ENCODE measurements at places on chromosomes 6 and 20.

- no peak for DNase-seq
Observed at GRCh38 chr20:47142774-47143170, 213.7 kb downstream of the ZMYND8 start.

- DNase-seq = no peak
Observed at GRCh38 chr6:56764081-56764566, 121.4 kb upstream of the DST start.

GRCh38 chr6:13014504-13015378 is 298.2 kb downstream of the PHACTR1 start:
- DNase-seq = no peak

GRCh38 chr6:145544514-145544913 is 190.8 kb downstream of the EPM2A start:
- no peak for DNase-seq

DNA sequence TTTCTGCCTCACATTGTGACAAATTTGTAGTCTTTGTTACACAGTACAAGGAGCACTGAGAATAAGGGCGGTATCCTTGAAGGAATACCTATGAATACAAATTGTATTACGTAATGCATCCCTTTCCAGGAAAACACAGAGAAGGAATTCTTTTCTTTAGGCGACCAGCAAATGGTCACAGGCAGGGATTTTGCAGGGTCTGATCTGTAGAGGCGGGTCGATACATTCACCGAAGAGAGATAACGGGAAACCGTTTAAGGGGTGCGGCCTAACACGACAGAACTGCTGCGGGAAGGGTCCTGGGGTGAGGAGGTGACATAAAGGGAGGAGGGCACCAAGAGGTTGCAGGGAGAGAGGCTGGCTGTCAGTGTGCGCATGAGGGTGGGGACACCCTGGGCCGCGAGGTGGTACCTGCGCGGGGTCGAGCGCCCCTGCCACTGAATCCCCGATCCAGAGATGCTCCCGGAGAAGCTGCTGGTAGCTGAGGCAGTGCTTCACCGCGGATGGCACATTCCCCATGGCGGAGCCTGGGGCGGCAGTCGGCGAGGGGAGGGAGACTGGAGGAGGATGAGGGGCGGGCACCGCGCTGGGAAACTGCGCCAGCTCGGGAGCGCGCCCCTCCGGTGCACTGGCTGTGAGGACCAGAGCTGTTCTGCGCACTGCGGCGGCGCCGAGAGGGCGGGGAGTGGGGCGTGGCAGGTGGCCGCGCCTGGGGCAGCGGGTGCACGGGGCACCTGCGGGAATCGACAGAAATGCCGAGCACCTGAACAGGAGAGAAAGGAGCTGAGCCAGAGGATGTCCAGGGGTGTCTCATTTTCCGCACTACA is at the start of gene HMGCLL1:
Gene HMGCLL1 (minus strand): TSS at position 656 of the 827 bp plus-strand sequence. CDS start 137 bp downstream, at position 519.
- no peak for DNase-seq

- DNase-seq = no peak
Observed at GRCh38 chr20:54995553-54995952, 520.2 kb downstream of the DOK5 start.

GRCh38 chr6:148423133-148423532 is 80.5 kb downstream of the SASH1 start:
- DNase-seq = no peak

DNA sequence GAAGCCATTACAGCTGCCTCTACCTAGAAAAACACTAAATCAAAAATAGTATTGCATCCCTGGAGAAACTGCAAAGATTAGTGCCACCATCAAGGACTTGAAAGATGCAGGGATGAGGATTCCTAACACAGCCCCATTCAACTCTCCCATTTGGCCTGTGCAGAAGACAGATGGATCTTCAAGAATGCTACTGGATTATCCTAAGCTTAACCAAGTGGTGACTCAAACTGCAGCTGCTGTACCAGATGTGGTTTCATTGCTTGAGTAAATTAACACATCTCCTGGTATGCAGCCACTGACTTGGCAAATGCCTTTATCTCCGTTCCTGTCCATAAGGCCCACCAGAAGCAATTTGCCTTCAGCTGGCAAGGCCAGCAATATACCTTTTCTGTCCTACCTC is 117.4 kb downstream of the TBC1D32 start:
- no peak for DNase-seq

DNA sequence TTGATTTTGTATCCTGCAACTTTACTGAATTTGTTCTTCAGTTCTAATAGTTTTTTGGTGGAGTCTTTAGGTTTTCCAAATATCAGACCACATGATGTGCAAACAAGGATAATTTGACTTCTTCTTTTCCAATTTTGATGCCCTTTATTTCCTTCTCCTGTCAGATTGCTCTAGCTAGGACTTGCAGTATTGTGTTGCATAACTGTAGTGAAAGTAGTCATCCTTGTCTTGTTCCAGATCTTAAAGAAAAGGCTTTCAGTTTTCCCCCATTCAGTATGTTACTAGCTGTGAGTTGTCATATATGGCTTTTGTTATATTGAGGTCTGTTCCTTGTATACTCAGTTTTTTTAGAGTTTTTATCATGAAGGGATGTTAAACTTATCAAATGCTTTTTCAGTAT is 4.6 kb downstream of the MICB start:
- DNase-seq = no peak

GRCh38 chr20:34389206-34389953 is 26.3 kb downstream of the ITCH start:
- no peak for DNase-seq

DNA sequence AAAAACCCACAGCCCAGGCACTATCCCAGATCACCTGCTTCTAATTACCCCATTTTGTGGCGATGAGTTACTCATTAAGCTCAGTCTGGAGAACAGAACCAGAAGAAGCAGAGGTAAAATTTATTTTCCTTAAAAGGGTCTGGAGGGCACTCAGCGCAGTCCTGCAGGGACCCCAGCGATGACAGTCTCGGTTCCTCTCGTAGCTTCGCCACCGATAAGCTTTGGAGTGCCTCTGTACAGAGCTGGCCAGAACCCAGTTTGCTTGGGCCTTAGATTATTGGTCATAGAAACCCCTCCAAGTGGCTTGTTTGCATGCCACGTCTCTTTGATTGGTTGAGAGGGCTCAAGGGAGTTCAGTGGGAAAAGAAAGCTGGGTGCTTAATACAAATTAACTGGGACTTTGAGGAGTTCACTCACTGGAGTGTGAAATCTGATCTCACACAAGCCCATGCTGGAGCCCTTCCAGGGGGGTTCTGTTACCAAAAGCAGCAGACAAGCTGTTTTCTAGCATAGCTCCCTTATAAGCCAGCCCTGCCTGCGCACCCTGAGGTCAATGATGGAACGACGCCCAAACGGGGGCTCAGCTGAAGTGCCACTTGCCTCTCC is 158.5 kb upstream of the ARID1B start:
- no peak for DNase-seq

DNA sequence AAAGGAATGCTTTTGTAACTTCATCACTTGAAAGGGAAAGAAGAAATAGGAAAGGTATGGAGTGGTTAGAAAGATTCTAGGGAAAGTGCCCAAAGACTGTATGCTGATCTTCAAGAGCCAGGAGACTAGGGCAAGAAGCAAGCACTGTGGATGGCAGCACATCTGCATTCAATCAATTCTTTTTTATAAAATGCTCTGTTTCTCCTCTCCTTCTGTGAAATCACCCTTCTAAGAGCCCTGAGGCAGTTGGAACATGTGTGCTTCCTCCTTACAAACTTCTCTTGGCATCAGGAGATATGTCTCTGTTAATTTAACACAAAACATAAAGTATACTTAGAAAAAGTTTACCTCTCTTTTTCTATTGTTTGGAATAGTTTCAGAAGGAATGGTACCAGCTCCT is 1162.2 kb upstream of the GJE1 start:
- no peak for DNase-seq

GRCh38 chr6:83459663-83460062 is 28.8 kb upstream of the ME1 start:
- DNase-seq = no peak

GRCh38 chr6:38495518-38495917 is 144.2 kb downstream of the BTBD9 start:
- DNase-seq = no peak

GRCh38 chr6:151502499-151502898 is 8.7 kb downstream of the CCDC170 start:
- no peak for DNase-seq

- no peak for DNase-seq
Observed at GRCh38 chr6:18166312-18167036, 11.3 kb downstream of the KDM1B start.

DNA sequence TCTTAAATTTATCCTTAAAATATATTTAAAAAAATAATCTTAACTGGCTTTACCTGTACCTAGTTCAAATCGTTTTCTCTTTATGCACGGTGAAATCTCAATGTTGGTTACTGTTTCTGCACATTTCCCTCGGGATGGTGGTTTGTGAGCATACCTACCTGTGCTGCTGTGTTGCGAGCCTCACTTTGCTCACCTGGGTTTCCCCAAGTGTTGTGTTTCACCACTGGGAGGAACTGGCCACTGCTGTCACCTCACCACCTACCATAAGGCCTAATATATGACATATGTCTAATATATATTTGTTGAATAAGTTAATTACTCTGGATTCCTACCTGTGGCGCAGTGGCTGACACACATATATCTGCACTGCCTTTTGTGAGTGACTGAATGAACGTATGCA is 493.5 kb upstream of the FLRT3 start:
- no peak for DNase-seq

DNA sequence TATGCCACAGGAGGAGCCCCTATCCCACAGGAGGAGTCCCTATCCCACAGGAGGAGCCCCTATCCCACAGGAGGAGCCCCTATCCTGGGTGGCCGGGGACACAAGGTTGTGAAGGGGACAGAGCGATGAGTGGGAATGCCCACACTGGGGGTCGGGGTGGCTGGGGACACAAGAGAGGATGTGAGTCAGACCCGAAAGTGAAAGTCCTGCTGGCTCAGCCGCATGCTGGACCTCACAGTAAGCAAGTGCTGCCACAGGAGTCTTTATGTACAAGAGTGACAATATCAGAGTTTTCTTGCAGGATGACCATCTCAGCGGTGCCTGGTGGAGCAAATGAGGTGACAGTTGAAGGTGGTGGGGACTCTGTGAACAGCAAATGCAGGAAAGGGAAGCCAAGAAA is 93.7 kb downstream of the PSMB1 start:
- no peak for DNase-seq

GRCh38 chr6:138107078-138107751 is at the start of gene PERP:
Gene PERP, minus strand, starts transcription at chr6:138107419. Its CDS starts 79 bp downstream, at chr6:138107340.
- DNase-seq = peak; percentile 8

- DNase-seq = no peak
Observed at GRCh38 chr6:124927806-124928205, 34.4 kb upstream of the RNF217 start.

DNA sequence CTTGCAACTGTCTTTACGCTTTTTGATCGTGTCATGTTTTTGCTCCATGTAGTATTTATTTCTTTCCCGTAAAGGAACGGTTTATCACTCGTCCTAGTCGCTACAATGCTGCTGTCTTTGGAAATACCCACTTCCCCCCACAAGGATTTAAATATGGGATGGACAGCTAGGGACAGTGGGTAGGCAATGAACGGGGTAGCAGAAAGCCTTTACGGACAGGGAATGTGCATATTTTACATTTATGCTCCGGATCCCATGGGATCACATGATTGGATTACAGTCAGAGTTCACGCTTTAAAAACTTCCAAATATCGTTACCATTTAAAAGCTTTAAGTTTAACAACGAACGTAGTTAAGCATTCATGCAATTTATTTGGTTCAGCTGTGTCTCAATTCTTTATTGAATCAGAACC is 1.2 kb downstream of the HIVEP1 start:
- DNase-seq = no peak

DNA sequence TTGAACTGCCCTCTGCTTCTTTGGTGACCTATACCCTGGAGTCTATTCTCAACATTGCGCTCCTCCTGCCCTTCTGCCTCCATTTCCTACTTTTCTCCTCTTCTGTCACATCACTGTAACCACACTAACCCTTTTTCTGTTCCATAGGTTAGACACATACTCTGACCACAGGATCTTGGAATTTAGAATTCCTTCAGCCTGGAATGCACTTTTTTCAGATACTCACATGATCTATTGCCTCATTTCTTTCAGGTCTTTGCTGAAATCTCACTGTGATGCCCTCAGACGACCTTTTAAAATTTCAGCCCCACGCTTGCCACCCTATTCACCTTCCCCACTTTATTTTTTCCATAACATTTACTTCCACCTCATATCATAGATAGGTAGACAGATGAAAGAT is 5.1 kb downstream of the VNN1 start:
- DNase-seq = no peak

- DNase-seq = no peak
Observed at GRCh38 chr20:17892189-17892938, 76.2 kb downstream of the SNX5 start.

- DNase-seq = no peak
Observed at GRCh38 chr20:34315236-34315635, 12.1 kb upstream of the AHCY start.

DNA sequence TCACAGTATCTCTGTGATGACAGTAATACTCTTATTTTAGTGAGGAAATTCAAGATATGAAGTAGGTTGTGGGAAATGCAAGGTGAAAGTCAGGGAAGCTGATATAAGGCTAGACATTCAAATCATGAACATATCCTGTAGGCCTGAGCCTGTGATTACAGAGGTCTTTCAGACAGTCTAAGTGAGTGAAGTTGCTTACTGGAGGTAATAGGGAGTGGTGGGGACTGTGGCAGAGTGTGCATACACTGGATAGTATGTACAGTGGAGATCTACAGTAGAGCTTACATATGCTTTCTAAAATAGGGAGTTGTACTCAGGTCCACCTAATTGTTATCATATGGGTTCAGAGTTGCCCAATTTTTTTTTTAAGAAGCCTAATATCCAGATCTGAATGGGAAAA is 3.1 kb downstream of the DHX35 start:
- no peak for DNase-seq

- DNase-seq = no peak
Observed at GRCh38 chr6:147106759-147107401, 97.3 kb upstream of the STXBP5 start.

- DNase-seq = no peak
Observed at GRCh38 chr6:18507561-18507960, 120.4 kb downstream of the RNF144B start.

DNA sequence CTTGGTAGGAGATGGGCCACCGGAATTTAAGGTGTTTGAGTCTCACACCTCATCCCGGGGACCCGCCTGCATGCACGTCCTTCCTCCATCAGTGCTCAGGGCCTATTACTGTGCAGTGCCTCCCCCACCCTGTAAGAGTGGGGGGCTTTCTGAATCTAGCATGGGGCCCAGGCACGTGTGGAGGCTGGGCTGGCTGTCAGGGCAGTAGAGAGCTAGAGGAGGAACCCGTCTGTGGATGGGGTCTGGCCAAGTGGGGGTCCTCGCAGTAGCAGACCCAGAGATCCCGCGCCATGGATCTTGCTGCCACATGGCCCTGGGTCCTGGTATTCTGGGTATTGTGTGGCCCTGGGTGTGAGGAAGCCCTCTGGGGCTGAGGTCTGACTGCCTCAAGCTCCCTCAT is 42.9 kb downstream of the SRC start:
- DNase-seq = no peak

GRCh38 chr6:43086022-43086658 is 10.0 kb downstream of the PTK7 start:
- DNase-seq = no peak

DNA sequence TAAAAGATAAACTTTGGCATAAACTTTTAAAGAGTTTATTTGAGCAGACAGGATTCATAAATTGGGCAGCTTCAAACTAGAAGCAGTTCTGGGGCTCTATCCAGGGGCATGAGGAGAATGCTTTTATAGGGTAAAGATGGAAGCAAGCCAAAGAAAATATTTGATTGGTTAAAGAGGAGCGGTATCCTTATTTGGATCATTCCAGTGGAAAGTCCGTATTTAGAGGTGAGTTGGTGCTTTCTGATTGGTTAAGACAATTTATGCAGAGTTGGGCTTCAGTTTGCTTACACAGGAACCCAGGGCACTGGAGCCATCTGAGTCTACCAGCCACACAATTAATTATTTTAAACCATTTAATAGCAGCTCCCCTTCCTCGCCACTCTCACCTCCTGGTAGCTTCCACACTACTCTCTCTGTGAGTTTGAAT is 37.9 kb upstream of the RNF217 start:
- no peak for DNase-seq
